ENCODE measurements at places on chromosomes 4 and X. TPM values are rescaled to one million over a fixed set of nuclear protein-coding genes. Genes with fewer than 3 reads are reported as not detected.
A peak's percentile ranks its signal among the peaks of the same experiment; 100 is the strongest.

Gene OCRL
- 13.4 TPM for total RNA-seq

Gene ADGRL3
- total RNA-seq, result 0.79 TPM

DNA sequence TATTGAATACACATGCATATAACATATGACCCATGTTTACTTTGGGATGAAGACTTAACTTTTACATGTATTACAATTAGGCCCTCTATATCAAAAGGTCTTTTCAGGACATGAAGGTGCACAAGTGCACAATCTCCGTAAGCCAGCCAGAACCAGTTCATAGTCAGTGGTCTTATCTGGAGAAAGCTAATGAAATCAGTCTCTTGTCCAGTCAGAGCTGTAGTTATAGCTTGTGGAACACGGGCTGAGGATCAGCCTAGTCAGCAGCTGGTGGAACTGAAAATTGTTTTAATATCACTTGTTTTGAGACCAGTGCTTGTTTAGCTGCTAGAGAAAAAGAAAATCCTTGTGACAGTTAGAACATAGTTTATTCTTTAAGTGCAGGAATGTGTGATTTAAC, 197.9 kb downstream of the IL13RA2 start:
- no peaks in the 10 kb centered on the region for H3K36me3 ChIP-seq
- H3K27me3 ChIP-seq, result no peaks in the 10 kb centered on the region
- no peak for DNase-seq

DNA sequence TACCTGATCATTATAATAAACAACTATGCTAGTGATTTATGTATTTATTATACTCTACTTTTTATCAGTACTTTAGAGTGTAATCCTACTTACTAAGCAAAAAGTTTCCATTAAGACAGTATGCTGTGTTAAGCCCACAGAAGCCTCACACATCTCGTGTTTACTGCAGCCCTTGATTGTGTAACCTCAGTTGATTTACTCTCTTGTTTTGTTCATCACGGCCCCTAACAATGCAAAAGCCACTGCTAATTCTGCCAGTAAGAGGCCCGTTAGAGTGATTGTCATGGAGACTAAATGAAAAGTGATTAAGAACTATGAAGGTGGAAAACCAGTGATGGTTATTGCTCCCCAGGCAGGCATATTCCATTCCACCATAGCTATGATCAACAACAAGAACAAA, 436.2 kb downstream of the SPOCK3 start:
- H3K27ac ChIP-seq, result no peak overlapping the region
- H3K4me1 ChIP-seq, result no peaks in the 10 kb centered on the region
- no peaks in the 10 kb centered on the region for H3K27me3 ChIP-seq
- H3K4me3 ChIP-seq, result no peak overlapping the region

GRCh38 chr4:70425306-70425705, 27.6 kb downstream of the OPRPN start:
- no peak overlapping the region for H3K27ac ChIP-seq
- no peaks in the 10 kb centered on the region for H3K4me1 ChIP-seq
- no peak for DNase-seq
- H3K27me3 ChIP-seq, result no peaks in the 10 kb centered on the region

Gene POU3F4
- total RNA-seq, result not detected

DNA sequence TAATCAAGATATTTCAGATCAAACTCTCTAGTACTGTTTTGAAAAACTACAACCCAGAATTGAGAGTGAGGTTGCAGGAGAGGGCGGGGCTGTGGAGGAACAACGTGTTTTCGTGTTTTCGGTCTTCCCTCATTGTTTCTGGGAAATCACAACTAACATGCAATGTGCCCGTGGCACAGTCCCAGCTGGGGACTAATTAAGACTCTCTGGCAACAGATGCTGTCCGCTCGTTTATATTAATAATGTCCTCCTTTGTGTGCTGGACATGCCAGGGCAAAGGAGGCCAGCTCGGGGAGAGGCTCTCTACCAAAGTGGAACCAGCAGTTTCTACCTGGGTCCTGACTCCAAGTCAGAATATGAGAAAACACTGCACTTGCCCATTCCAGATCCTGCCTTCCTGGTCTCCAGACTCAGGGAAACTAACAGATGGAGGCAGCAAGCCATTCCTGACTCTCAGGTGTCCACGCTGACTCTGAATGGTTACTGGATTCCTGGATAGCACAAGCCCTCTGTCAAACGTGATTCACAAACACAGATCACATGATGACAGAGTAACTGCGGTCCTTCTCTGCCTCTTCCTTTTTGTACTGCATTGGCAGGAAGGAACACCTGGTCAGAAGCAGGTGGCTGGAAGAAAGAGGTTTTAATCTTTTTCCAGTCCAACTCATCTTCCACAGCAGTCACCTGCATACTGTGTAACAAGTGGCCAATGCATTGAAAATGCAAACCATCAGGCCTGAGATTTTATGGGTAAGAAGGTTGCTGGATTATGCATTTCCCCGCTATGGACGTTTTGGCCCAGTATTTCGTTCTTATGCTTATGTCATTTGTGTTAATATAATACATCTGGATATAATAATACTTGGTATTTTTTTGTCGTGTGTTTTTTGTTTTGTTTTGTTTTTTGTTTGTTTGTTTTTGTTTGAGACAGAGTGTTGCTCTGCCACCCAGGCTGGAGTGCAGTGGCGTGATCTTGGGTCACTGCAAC, 65.0 kb downstream of the COQ2 start:
- no peaks in the 10 kb centered on the region for H3K27me3 ChIP-seq
- H3K27ac ChIP-seq, result peak overlapping the region; percentile 86
- peak overlapping the region; percentile 24 for H3K4me3 ChIP-seq
- no peak for DNase-seq
- H3K36me3 ChIP-seq, result no peaks in the 10 kb centered on the region

- no peaks in the 10 kb centered on the region for H3K36me3 ChIP-seq
- no peak for DNase-seq
- H3K27ac ChIP-seq, result no peak overlapping the region
These were observed 3.1 kb upstream of the MTMR1 start for GRCh38 chrX:150690126-150690525.

DNA sequence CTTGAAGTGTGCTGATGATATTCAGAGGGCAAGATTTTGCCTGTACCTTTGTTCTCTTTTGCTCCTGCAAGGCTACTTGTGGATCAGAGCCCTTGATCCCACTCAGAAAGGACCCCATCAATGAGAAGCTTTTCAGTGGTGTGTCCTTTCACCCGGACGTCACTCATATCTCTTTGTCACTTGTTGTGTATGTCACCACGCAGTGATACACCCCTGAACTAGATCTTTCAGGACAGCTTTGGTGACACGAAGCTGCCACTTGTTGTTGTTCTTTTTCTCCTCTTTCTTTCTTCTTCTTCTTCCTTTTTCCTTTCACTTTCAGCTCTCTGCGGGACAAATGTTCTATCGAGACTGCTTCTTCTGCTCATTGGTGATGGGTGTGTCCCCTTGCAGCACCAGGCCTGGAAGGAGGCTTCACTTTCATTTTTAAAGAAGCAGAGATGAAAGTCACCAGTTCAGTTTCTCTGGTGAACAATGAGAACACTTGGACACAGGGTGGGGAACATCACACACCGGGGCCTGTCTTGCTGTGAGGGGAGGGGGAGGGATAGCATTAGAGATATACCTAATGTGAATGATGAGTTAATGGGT, 83.6 kb downstream of the NBDY start:
- no peaks in the 10 kb centered on the region for H3K36me3 ChIP-seq
- peak overlapping the region; percentile 77 for H3K27ac ChIP-seq
- H3K4me3 ChIP-seq, result peak overlapping the region; percentile 14
